Fibroblast of lung (primary cell): ENCODE measurements at places on chromosomes 7 and 10. TPM values are rescaled to one million over a fixed set of nuclear protein-coding genes. Genes with fewer than 3 reads are reported as not detected.
A peak's percentile ranks its signal among the peaks of the same experiment; 100 is the strongest.

PRDX3 gene
- 144 and 287 TPM in 2 replicates for total RNA-seq

NPTX2 gene
- total RNA-seq, result under 0.01 and 0.26 TPM in 2 replicates

EN2 gene
- under 0.01 TPM in 1 of 2 replicates, not detected in the other for total RNA-seq

GNGT1 gene
- total RNA-seq, result not detected in 2 replicates

AKR1C8 gene
- not detected in 2 replicates for total RNA-seq

- peak; percentile 35 for DNase-seq
Observed at GRCh38 chr10:106571192-106571946, 593.1 kb downstream of the SORCS1 start.

- DNase-seq, result peak; percentile 78
Observed at GRCh38 chr7:127809261-127809702, 157.3 kb downstream of the SND1 start.

DNA sequence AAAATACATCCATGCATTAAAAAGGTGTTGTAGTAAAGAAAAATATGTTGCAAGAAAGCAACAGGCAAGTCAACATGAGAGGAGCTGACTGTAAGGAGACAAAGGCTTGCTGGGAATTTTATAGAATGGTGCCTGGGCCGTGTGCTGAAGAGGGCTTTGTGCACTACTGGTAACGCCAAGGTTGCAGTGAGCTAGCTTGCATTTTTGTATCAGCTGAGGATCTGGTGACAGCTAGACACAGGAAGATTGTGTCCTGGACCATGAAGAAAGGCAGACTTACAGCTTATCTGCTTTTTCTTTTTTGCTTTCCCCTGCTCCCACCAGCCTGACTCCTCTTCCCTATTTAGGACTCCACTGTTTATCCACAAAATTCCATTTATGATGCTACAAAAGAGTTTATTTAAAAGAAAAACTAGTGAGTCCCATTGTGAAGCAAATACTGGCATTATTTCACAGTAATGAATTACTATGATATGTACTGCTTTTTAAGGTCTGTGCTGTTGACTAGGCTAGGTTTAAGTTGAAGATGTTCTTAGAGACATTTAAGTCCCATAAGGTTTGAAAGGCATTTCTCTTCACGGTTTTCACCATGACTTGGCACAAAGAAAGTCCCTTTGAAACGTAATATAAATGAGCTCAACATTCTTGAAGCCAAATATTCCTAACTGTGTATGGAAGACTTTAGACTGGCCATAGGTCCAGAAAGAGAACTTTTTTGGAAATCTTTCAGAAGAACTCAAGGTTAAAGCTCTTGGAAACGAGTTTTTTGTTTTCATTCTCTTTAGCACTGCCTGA lies 88.6 kb downstream of the SEC23IP start:
- no peak for DNase-seq

DNA sequence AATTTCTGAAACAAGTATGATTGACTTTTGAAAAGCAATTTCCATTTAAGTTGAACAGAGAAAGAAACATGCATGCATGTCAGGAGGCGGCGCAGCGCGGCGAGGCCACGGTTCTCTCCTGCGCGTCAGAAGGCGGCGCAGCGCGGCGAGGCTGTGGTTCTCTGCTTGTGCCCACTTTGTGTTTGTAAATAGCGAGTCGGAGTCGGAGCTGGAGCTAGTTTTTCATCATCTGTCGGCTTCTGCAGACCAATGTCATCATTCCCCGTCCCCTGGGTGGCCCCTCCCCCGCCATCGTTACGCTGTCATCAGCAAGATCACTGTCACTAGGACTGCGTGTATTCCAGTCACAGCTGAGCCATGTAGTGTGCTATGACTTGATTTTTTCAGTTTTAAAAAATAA lies 49.2 kb downstream of the INPP5A start:
- DNase-seq, result no peak

DNA sequence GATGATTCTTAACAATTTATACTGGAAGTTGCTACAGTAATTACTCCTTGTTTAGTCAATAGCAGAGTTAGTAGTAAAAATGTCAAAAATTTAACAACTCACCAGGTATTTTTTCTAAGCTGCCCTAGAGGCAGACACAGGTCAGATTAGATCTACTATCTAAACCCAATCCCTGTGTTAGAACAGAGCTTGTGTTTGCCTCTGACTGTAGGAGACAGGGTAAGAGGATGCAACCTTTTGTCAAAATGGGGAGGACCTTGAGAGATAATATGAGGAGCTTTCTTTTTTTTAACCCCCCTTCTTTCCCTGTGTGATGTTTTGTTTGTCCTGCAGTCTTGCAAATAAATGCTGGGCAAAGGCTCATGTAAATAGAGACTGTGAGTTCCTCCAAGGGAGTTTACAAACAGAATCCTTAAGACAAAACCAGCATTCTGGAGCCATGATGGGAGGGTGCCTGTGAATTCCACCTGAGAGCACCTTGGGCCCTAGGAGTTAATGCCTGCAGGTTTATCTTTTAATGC lies 353.1 kb downstream of the GATA3 start:
- DNase-seq, result no peak

DNA sequence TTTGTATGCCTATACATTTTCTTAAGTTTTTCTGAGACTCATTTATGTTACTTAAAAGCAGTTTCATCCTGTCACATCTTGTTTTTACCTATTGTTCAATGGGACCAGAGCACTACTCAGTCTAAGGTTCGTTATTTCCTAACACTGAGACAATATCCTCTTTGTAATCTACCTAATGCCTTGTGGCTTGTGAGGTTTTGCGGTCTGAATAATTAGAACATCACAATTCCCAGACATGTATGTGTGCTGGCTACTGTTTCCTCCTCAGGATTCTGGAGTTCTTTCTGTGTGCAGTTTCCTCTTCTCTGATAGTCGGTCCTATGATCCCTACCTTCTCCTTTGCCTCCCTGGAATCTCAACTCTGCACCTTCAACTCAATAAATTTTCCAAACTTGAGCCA lies 620.2 kb downstream of the ANKRD7 start:
- no peak for DNase-seq

GRCh38 chr10:30751678-30752331 lies 122.3 kb upstream of the LYZL2 start:
- peak; percentile 75 for DNase-seq

- DNase-seq, result peak; percentile 36
Observed at GRCh38 chr10:86712317-86712707, 44.0 kb downstream of the LDB3 start.

DNA sequence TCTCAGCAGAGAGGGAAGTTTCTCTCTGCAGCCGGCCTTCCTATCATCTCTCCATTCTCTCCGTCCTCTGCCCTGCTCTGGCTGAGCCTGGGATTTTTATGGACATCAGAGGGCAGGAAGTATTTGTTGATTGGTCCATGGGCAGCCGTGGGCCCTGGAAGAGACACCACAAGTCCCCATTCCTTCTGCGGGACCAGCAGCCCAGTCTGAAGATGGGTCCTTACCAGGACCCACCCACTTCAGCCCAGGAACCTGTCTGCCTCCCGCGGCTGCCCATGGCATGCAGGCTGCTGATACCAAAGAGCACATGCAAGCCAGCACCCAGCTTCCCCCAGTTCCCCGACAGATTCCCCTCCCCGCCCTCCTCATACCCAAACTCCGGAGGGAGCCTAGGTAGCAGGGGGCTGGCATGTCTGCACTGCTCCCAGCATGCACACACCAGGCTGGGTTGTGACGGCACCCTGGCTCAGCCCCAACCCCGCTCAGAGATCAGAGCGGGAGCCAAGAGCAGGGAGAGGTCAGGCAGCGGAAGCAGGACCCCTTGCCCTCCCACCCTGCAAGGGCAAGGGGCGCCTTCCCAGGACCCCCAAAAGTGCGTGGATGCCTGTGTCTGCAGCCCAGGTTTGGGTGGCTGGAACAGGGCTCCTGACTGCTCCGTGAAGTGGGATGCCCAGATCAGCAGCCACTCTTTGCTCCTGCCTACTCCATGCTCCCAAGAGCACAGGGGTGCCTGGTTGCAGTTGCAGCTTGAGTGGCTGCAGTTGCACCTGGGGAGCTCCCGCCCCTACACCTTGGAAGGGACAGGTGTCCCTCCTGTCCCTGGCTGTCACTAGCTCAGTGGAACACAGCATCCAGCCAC lies 538.6 kb upstream of the POT1 start:
- DNase-seq, result no peak

- no peak for DNase-seq
Observed at GRCh38 chr7:47318395-47319182, 263.3 kb downstream of the TNS3 start.

DNA sequence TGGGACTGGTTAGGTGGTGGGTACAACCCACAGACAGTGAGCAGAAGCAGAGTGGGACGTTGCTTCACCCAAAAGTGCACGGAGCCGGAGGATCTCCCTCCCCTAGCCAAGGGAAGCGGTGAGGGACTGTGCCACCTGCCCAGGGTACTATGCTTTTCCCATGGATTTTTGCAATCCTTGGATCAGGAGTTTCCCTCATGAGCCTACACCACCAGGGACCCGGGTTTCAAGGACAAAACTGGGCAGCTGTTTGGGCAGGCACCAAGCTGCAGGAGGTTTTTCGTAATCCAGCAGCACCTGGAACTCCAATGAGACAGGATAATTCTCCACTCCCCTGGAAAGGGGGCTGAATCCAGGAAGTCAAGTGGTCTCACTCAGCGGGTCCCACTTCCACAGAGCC lies 209.1 kb upstream of the CXCL12 start:
- DNase-seq, result no peak

DNA sequence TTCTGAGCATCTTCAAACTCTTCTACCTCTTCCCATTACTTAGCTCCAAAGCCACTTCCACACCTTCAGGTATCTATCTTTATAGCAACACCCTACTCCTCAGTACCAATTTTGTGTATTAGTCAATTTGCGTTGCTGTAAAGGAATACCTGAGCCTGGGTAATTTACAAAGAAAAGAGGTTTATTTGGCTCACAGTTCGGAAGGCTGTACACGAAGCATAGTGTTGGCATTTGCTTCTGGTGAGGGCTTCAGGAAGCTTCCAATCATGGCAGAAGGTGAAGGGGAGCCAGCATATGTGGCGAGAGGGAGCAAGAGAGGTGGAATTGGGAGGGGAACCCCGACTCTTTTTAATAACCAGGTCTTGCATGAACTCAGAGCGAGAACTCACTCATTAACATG lies 17.6 kb upstream of the CRYGN start:
- DNase-seq, result no peak

DNA sequence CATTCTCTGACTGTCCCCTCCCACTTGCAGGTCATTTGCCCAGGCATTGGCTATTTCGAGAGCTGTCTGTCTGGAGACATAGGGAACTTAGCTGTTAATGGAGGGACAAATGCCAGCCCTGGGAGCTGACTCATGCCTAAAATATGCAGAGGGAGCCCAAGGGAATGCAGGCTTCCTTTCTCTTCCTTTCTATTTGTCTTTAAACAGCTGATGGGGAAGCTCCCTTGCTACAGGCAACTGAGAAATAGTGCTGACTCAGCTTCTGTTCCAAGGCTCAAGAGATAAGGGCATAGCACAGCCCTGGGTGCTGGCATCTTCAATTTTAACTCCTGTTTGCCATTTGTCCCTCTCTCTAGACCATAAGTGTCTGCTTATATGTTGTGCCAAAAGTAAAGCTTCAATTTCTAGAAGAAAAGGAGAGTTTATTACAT lies 82.7 kb upstream of the C1GALT1 start:
- peak; percentile 93 for DNase-seq

- DNase-seq, result no peak
Observed at GRCh38 chr7:109552017-109552416, 982.3 kb downstream of the DNAJB9 start.
